ENCODE measurements at places on chromosomes 6 and 20.

GRCh38 chr20:35474303-35474871 is 19.0 kb downstream of the CEP250 start:
- no peak for DNase-seq

GRCh38 chr6:111711476-111711875 is 105.8 kb upstream of the TRAF3IP2 start:
- DNase-seq = no peak

GRCh38 chr6:145814501-145815308 is at the start of gene FBXO30:
Gene FBXO30 (minus strand): TSS chr6:145814795. CDS start chr6:145806405, 8,390 bp downstream.
- DNase-seq = peak; percentile 77

- no peak for DNase-seq
These were observed 18.3 kb downstream of the CDC40 start for GRCh38 chr6:110198561-110198960.

GRCh38 chr20:24734139-24734538 is 214.9 kb upstream of the CST7 start:
- no peak for DNase-seq

- DNase-seq = no peak
These were observed 33.5 kb upstream of the MCM3 start for GRCh38 chr6:52317841-52318581.

DNA sequence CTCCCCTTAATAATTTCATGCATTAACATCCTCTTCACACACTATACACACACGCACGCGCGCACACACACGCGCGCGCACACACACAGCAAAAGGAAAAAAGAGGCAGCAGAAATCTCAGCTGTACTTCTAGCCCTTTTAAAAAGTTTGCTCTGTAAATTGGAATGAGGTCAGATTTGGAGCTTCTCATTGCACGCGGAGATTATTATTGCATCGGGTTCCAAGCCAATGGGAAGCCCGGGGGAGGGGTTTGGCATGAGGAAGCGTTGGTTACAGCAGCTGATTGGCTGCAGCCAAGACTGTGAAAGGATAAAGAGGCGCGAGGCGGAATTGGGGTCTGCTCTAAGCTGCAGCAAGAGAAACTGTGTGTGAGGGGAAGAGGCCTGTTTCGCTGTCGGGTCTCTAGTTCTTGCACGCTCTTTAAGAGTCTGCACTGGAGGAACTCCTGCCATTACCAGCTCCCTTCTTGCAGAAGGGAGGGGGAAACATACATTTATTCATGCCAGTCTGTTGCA is at the start of gene SOX4:
TSS of gene SOX4 (plus strand) at position 340 of the 515 bp plus-strand sequence. CDS start 784 bp downstream, outside the sequence.
- DNase-seq = peak; percentile 99

DNA sequence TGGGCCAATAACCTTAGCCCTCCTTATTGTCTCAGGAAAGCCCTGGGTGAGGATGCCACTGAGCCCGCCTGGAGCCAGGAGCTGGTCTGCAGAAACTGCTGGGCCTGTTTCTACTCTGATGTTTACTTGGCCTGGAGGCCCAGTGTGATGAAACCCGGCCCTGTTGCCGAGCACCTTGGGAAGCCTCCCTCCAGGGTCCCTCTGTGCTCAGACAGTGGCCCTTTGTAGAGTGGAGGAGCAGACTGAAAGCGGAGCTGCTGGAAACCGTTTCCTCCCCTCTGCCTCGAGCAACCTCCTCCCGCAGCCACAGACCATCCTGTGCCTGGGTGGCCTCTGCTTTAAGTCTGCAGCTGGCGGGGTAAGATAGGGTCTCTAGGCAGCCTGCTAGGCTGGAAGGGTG is 84.1 kb upstream of the EPB41L1 start:
- DNase-seq = no peak

GRCh38 chr6:149247385-149247763 is 70.1 kb upstream of the TAB2 start:
- DNase-seq = no peak

- DNase-seq = no peak
These were observed 208.5 kb upstream of the CITED2 start for GRCh38 chr6:139582956-139583355.

DNA sequence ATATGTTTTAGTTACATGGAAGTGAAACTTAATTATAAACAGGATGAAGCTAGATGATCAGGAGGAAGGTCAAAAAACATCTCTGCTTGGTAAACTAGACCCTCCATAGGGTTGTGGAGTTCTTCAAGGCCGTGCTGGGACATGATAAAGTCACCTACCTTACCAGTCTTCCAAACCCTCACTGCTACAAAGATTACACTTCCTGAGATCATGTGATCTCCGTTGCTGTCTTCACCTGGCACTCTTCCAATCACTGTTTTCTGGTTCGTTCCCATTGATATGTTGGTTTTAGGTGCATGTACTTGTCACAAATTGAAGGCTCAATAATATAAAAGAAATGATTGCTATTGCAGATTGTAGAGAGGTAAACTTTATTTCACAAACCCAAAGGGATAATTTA is 161.5 kb upstream of the MAN1A1 start:
- no peak for DNase-seq

DNA sequence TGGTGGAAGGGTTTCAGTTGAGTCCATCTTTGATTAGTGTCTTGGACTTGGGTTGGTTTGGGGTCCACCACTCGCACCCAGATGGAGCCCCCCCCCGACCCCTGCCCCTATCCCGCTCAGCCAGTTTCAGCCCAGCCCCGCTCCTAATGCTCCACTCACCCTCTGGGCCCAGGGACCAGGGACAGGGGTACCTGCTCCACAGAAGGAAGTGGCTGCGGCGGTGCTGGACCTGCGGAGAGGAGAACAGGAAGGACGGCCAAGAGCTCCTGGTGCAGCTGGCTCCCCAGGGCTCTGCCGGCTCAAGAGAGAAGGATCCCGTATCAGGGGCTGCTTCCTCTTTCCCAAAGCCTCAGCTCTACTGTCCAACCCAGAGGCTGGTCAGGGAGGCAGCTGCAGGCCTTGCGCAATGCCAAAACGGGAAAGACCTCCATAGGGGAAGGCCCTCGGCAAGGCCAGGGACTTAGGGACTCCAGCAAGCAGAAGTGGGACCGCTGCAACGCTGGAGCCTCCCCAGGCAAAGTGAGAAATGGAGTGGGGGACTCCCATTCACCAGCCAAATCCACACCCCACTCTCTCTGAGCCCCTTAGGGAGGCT is at the start of gene SIGLEC1:
TSS of gene SIGLEC1 (minus strand) at position 322 of the 595 bp plus-strand sequence. CDS start 5,472 bp downstream, outside the sequence.
- no peak for DNase-seq

GRCh38 chr20:58440021-58440767 is 51.2 kb downstream of the VAPB start:
- DNase-seq = no peak

GRCh38 chr20:36873498-36874189 is 2.3 kb upstream of the TLDC2 start:
- DNase-seq = no peak

DNA sequence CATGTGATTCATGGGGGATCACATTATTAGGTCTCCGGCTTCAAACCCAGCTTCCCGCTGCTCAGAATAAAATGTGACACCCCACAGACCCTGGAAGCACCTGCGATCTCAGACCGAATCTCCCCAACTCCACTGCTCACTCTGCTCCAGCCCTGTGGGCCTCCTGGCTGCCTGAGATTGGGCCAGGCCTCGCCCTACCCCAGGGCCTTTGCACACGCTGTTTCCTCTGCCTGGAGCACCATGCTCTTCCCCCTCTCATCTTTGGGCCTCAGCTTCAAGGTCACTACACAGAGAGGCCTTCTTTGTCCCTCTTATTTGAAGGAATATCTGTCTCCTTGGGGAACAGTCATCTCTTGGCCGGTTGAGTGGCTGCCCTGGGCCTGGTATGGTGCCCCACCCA is 48.8 kb downstream of the RBM38 start:
- no peak for DNase-seq

- DNase-seq = no peak
These were observed 33.3 kb downstream of the ATXN1 start for GRCh38 chr6:16727996-16728395.

DNA sequence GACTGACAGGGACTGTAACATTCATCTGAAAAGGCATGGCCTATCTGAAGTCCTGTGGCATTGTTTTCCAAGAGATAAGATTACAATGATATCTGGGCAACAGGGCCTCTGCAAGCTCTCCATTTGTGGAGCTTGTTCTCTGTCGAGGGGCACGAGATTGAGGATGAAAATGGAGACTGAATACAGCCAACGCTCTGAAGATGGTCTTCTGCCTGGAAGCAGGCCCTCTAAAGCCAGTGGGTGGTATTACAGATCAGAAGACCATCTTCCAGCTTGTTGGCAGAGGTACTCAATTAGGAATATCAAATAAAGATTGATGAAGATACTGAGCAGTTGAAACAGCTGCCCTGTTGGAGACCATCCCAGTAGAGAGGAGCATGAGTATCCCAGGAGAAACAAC is 288.2 kb downstream of the CENPW start:
- DNase-seq = no peak

Data from NCI-H1048 (cell line).